ENCODE measurements at places on chromosomes 12 and 14.
A peak's percentile ranks its signal among the peaks of the same experiment; 100 is the strongest.

DNA sequence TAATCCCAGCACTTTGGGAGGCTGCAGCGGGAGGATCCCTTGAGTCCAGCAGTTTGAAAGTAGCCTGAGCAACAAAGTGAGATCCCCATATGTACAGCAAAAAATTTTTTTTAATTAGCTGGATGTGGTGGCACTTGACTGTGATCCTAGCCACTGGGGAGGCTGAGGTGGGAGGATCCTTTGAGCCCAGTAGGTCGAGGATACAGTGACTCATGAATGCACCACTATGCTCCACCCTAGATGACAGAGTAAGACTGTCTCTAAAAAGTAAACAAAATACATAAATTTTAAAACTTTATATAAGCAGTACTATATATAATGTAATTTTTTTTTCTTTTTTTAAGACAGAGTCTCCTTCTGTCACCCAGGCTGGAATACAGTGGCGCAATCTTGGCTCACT is 115.4 kb downstream of the ESR2 start:
- DNase-seq, result no peak

GRCh38 chr12:26119391-26119989 is 5.3 kb downstream of the BHLHE41 start:
- no peak for DNase-seq

DNA sequence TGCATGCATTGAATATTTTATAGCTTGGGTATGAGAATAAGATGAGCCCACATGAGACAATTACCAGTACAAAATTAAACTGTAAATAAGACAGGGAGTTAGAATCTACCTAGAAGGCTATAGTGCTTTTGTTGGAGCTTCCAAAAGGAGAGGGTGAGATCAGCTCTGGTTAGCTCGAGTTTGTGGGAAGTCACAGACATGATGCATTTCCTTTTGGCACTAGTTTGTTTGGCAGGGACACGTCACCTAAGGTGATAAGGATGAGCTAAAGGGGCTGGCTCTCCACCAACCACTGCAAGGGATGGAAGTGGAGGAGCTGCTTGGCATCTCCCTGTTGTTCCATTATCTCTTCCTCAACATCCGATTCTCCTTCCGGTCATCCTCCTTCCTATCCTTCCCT is 48.5 kb upstream of the CPM start:
- no peak for DNase-seq

DNA sequence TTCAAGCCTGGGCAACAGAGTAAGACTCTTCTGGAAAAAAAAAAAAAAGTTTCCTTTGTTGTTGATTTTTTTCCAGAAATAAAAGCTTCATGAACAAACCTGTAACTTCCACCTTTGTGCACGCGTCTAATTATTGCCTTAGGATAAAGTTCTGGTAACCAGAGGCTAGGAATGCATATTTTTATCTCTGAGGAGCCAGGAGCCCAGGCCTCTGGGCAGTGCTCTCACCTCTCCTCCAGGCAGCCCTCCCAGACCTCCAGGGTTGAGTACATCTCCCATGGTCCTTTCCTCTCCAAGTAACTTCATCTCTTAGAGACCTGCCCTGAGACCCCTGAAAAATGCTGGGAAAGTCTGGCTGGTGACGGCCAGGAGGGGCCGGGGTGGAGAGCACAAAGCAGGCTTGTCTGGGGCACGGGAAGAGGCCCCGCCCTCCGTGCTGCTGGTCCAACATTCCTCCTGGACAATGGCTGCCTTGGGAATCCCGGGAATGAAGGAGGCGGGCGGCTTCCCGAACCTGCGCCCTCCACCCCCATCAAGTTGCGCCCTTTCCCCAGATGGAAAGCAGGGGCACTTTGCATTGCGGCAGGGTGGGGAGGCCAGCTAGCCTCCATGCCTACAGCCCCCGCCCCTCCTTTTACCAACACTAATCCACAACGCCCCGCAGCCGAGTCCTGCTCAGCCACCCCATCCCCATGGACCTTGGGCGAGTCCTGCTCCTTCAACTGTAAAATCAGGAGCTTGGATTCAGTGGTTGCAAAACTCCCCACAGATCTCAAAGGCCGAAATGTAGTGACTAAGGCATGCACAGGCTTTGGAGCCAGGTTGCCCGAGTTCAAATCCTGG is 7.3 kb upstream of the FIGNL2 start:
- no peak for DNase-seq

GRCh38 chr12:90174198-90174510 is 465.5 kb upstream of the ATP2B1 start:
- peak; percentile 57 for DNase-seq

- DNase-seq, result no peak
Measured at GRCh38 chr12:6383572-6384498, at the start of gene LTBR. Gene LTBR (plus strand): TSS chr12:6384162. CDS start chr12:6384359, 197 bp downstream.

- no peak for DNase-seq
Measured at GRCh38 chr12:11863988-11864387, 206.8 kb upstream of the BCL2L14 start.

DNA sequence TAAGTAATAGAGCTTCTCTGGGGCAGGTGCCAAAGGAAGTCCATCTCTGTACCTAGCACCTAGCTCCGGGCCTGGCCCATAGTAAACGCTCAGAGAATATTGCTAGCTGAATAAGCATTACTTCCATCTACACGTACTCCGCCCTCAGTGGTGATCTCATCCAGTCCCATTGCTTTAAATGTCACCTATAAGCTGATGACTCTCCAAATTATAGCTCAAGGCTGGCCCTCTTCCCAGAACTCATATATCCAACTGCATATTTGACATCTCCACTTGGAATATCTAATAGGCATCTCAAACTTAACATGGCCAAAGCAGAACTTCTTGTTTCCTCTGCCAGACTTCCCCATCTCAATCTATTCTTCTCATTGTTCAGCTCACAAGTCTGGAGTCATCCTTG is 6.9 kb upstream of the DYNLL1 start:
- DNase-seq, result no peak

- DNase-seq, result no peak
Measured at GRCh38 chr12:106360400-106360994, 2.9 kb downstream of the POLR3B start.

DNA sequence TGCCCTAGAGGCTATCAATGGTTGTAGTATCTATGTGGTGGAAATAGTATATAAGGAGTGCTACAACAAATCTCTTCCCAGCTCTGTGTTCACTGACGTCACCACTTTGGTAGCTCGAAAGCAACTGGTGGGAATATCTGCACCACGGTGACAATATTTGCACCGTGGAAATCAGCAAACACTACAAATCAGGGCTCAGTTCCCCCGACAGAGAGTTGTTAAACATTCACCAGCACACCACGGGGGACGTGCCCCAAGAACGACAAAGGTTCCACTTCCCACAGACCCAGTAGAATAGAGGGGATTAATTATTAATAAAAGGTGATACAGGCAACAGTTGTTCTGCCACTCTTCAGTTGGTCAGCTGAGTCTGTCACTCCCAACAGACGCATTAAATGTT is 98.4 kb downstream of the CCDC60 start:
- DNase-seq, result no peak

GRCh38 chr12:49631336-49631907 is 8.1 kb downstream of the PRPF40B start:
- no peak for DNase-seq

- no peak for DNase-seq
Measured at GRCh38 chr14:20492486-20492885, 12.9 kb upstream of the RNASE10 start.

All from T-helper 2 cell (primary cell).